GM04503 (cell line): ENCODE measurements at places on chromosomes 2 and 18.
A peak's percentile ranks its signal among the peaks of the same experiment; 100 is the strongest.

DNA sequence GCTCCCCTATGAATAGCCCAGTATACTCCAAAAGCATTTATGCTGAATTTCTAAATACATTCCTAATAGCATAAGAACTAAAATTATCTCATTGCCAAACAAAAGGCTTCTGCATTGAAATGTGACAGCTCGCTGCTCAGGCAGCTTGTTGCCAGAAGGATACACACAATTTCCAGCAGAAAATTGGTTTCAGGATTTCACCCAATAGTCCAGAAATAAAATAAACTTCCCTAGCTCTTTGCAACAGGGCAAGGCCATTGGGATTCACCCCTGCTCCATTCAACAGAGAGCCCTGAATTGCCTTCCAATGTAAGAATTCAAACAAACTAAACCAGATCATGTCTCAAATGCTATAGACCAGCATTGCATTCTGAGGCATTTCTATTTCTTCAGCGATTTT is 70.7 kb downstream of the RBM43 start:
- DNase-seq = no peak

- no peak for DNase-seq
Measured at GRCh38 chr18:79915161-79916127, 36.0 kb downstream of the SLC66A2 start.

- DNase-seq = no peak
Measured at GRCh38 chr2:167212014-167212648, 323.9 kb downstream of the XIRP2 start.

DNA sequence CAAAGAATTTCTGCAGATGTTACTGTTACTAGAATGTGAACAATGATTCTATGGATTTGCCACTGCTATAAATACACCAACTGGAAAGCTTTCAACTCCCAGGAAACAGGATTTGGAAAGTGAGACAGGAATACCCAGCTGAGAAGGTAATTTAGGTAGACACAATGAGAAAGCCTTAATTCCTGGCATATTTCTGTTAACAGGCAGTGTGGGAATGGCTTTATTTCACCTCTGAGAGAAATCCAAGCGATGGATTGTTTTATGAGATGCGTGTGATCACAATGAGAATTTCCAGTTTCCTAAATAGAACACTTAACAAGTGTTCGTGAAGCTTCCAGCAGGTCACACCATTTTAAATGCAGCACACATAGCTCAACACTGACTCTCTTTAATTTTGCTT is 133.0 kb downstream of the SLC8A1 start:
- no peak for DNase-seq

GRCh38 chr2:219453671-219454590 is 19.3 kb downstream of the SPEG start:
- DNase-seq = peak; percentile 64

GRCh38 chr2:229910832-229911412 is 10.9 kb downstream of the TRIP12 start:
- no peak for DNase-seq

- no peak for DNase-seq
Measured at GRCh38 chr2:208373460-208374089, 33.0 kb upstream of the PTH2R start.

DNA sequence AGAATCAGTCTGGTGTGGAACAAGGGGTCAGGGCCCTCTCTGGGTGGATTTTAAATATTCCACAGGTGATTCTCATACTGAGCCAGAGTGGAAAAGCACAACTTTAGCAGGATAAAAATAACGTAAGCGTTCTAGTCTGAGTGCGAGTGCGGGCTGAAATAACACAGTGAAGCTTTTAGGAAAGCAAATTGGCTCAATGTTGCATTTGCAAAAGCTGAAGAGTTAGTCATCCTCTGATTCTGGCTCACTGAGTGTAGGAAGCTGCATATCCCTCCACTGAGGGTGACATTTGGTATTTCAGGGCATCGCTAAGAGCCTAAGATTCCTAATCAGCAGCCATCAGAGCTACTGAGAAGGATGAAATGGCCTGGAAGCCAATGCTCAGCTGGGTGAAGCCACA is 134.7 kb downstream of the RIF1 start:
- DNase-seq = no peak

DNA sequence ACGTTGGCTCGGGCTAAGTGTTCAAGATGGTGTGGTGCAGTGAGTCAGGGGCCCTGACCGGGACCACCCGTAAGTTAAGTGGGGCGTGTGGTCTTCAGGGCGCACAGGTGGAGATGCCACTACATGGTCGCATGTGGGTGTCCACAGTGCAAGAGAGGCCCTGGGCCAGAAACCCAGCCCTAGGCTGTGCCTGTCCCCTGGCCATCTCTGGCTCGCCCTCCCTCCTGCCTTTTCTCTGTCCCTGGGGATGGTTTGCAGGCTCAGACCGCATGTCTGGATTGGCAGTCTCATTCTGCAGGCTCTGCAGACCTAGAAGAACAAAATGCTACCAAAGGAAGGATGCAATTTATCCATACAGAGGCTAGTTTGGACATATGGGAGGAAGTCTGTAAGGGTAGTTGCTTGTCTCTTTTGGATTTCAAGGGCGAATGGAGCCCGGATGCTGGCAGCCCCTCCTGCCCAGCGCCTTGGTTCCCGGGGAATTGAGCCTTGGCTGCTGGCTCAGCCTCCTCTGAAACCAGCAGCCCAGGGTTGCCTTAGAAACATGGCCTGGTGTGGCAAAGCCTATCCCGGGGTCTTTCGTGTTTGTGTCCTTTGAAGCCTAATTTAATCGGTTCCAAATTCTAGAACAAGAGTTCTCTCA is 417.5 kb upstream of the HS6ST1 start:
- DNase-seq = no peak

- DNase-seq = no peak
Measured at GRCh38 chr18:47413327-47413726, 161.9 kb upstream of the SKOR2 start.
